Bronchial epithelial cell (primary cell): ENCODE measurements at places on chromosomes 11 and 22. TPM values are rescaled to one million over a fixed set of nuclear protein-coding genes. Genes with fewer than 3 reads are reported as not detected.

- no peak for DNase-seq
These were observed 7.5 kb downstream of the TRIM29 start for GRCh38 chr11:120130176-120130980.

TNRC6B gene
- total RNA-seq, result 8.3 and 8.4 TPM in 2 replicates

GRCh38 chr11:70319396-70320076, 49.0 kb downstream of the PPFIA1 start:
- no peak for DNase-seq

DNA sequence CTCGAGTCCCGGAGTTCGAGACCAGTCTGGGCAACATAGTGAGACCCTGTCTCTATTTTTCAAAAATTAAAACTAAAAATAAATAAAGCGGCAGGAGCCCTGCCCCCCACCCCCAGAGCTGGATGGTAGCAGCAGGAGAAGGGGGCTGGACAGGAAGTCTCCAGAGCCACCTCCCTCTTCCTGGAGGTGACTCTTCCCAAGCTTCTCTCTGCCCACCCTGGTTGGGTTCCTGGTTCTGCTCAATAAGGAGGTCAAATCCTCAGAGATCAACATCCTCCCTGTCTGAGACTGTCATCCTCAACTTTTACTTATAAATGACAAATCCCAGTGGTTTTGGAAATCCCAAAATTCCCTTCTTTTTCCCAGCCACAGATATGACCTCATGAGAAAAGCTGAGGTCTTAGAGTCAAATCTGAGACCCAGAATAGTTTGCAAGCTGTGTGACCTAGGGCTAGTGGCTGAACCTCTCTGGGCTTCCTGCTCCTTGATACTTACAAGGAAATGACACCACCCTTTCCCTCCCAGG, 987 bp downstream of the C1QTNF6 start:
- DNase-seq, result no peak

DNA sequence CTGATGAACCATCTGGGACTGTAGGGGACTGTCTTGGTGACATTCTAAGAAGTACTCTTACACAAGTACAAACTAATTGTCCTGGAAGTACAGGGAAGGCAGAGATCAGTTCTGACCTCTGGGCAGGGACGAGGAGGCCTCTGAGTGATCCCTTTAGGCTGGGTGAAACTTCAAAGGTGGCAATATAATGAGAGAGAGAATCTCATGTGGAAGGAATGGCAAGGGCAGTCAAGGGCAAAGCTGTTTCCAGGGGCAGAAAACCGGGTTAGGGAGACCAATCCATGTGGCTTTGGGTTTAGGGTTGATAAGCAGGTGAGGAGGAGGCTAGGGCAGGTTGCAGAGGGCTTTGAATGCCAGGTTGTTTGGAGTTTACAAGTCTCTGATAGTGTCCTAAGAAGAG, 21.3 kb upstream of the MYH9 start:
- DNase-seq, result no peak

GRCh38 chr11:60739114-60739513, 14.6 kb downstream of the MS4A18 start:
- no peak for DNase-seq

DNA sequence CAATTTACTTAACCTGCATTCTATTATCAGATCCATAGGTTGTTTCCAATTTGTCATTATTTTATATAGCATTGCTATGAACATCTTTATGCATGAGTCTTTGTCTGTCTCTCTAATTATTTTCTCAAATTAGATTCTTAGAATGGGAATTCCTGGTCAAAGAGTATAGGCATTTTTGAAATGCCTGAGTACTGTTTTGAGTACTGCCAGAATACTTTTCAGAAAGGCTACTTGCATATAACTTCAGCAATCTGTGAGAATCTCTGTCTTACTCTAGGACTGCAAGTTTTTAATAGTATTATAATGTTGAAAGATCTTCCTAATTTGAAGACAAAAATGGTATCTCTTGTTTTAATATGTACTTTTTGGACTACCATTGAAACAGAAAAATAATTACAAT, 56.6 kb downstream of the KCNC1 start:
- no peak for DNase-seq

CSKMT gene
- total RNA-seq, result 12.3 and 21.3 TPM in 2 replicates

APOBEC3A gene
- total RNA-seq, result not detected in 2 replicates

- no peak for DNase-seq
These were observed 86.3 kb upstream of the HMGXB4 start for GRCh38 chr22:35170716-35171697.

GRCh38 chr22:44661070-44661469, 40.9 kb upstream of the PRR5 start:
- no peak for DNase-seq

KCNJ1 gene
- under 0.01 TPM in 1 of 2 replicates, not detected in the other for total RNA-seq

TENM4 gene
- 3.2 and 6.1 TPM in 2 replicates for total RNA-seq

MMP27 gene
- not detected in 2 replicates for total RNA-seq

DNA sequence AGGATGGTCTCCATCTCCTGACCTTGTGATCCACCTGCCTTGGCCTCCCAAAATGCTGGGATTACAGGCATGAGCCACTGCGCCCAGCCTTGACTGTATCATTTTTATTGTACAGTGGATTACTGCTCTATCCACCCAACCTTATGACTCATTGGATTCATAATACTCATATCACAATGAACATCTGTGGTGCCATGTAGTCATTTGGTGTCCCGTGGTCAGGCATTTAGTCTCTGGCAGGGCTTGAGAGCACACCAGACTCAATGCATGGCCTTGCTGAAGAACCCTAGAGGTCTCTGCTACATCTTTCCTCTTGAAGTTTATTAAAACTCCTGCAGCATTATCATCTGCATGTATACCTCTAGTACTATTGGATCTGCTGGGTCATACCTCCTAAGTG, 98.0 kb upstream of the LDLRAD3 start:
- peak; percentile 19 for DNase-seq

- DNase-seq, result no peak
These were observed 17.3 kb downstream of the COMMD9 start for GRCh38 chr11:36271794-36272407.

- DNase-seq, result no peak
These were observed 597.9 kb upstream of the KIRREL3 start for GRCh38 chr11:127598476-127598875.

SPI1 gene
- total RNA-seq, result not detected in 2 replicates

CELSR1 gene
- 39.0 and 60.0 TPM in 2 replicates for total RNA-seq

- DNase-seq, result peak; percentile 23
These were observed 1.6 kb downstream of the OR10A2 start for GRCh38 chr11:6864438-6864837.

DNA sequence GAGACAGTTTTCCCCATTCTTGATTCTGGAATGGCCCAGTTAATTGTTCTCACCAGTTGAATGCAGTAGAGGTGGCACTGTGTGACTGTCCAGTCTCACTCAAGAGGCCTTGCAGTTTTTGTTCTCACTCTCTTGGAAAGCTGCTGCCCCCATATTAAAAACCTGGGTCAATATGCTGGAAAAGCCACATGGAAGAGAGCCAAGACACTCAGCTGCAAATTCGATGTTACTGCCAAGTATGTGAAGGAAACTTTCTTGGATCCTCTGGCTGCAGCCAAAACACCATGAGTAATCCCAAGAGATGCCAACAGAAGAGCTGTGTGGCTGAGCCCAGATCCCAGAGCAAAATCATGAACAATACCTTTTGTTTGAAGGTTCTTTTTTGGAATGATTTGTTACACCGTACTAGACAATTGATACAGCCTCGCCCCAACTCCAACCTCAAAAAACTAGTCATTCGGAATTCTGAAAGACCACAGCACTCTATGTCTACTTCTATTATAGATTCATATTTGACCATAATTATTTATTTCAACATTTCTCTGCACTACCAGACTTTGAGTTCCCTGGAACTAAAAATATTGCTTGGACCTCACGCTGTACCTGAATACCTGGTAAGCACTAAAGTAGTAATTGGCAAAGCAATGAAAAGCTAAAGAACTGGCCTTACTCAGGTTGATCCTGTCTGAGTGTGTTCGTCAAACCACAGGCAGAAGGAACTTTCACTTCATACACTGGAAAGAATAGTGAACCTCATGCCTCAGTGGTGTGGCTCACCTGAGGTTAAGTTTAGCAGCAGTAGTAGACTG, 378.8 kb downstream of the ETS1 start:
- peak; percentile 95 for DNase-seq

DNA sequence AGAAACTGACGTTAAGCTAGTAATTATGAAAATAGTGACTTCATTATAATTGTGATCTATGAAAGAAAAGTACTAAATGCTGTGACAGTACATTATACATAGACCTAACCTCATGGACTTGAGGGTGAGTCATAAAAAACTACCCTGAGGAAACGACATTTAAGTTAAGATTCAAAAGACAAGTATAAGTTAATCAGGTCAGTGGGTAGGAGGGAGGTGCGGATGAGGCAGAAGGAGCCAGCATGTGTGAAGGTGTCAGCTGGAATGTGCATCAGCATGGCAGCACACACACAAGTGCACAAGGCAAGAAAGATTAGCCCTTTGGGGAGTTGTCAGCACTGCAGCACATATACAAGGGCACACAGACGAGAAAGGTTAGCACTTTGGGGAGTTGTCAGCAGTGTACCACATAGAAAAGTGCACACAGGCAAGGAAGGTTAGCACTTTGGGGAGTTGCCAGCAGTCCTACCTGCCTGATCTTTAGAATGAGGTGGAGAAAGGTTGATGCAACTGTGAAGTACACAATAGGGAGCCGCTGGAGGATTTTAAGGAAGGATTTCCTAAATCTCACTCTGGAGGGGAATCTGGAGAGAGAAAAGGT, 31.6 kb upstream of the CAVIN3 start:
- peak; percentile 12 for DNase-seq

ANO1 gene
- 1.3 and 1.4 TPM in 2 replicates for total RNA-seq

GRCh38 chr11:3795131-3796001, 2.0 kb downstream of the NUP98 start:
- DNase-seq, result no peak

SPON1 gene
- total RNA-seq, result 0.26 TPM in 1 of 2 replicates, not detected in the other

DNA sequence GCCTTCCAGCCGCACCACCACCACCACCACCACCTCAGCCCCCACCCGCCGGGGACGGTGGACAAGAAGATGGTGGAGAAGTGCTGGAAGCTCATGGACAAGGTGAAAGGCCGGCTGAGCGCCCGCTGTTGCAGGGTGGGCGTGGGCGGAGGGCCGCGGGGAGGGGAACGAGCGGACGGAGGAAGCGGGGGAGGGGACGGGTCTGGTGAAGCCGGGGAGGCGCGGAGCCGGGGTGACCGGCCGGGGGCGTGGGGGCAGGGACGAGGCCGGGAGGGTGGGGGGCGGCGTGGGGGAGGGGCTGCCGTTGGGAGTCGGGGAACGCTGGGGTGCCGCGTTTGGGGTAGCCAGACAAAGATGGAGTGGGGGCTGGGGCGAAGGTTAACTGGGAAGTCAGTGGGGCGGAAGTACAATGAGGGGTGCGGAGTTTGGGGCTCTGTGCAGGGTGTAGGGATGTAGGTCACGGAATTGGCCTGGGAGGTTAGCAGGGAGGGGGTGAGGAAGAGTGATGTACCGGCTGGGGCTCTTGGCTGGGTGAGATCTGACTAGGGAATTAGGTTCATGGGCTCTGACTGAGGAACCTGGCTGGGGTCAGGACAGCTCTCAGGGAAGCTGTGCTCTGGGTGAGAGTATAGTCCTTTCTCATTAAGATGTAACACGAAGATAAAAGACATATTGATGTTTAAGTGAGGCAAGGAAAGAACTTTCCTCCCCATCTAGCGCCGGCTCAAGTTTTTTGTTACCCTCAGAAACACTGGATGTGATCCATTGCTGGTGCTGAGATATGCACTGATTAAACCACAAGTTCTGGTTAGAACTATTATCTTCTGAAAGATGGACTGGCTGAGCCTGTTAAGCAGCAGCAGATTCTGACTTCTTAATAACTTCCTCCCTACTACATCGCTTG, 624 bp downstream of the CBL start:
- peak; percentile 23 for DNase-seq

LRRC74B gene
- not detected in 2 replicates for total RNA-seq

P2RX6 gene
- 0.13 and 0.26 TPM in 2 replicates for total RNA-seq

NAALADL1 gene
- 16.6 and 22.7 TPM in 2 replicates for total RNA-seq

USP2 gene
- 0.26 and 1.2 TPM in 2 replicates for total RNA-seq

DNA sequence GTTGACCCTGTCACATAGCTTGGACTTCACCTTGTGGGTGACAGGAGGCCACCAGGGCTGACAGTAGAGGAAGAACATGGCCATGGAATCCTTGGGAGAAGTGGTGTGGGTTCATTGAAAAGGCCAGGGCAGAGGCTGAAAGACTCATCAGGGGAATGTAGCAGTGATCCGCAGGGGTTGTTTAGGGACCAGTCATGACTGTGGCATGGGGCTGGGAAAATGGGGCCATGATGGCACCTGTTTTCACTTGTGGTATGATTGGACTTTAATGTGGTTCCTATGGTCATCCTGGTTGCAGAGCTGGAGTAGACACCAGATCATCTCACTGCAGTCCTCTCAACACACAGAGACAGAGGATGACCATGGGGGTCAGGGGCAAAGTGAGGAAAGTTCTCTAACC, 66.7 kb upstream of the MYEOV start:
- no peak for DNase-seq

DNA sequence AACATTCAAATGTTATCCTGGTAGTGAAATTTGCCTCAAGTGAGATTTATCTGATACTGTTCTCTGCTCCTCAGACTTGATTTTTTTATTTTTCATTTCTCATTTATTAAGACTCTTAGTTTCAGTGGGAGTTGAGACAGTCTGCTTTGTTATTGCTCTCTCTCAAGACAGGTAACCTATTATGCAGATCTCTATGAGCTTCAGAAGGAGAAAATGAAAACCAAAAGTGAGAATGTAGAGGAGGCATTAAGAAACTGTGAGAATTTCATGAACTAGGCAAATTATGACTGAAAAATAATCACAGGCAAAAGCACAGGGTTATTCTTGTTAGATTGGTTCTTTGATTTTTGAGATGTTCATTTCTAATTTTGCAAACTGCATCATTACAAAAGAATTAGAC, 290.0 kb upstream of the CHORDC1 start:
- no peak for DNase-seq

RAB39A gene
- total RNA-seq, result not detected in 2 replicates

GRCh38 chr11:92653454-92653853, 316.0 kb upstream of the MTNR1B start:
- no peak for DNase-seq

DNA sequence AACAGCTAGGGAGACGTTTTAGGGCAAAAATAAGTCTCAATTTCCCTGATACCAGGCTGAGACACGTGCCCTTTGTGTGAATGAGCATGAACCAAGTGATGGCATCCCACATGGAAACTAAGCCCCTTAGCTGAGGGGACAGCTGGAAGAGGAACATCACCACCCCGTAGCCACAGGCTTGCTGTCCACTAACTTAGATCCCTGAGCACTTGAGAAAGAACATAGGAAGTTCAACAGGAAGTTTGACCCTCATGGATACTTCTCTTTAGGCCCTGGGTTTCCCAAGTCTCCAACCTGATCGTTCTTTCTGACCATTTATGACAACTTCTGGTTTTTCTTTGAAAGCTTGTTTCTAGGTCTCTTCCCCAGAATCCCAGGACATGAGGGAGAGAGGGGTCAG, 11.6 kb upstream of the CKAP5 start:
- DNase-seq, result no peak

PLET1 gene
- total RNA-seq, result not detected in 2 replicates
